ENCODE measurements at places on chromosomes 16 and 17.

DNA sequence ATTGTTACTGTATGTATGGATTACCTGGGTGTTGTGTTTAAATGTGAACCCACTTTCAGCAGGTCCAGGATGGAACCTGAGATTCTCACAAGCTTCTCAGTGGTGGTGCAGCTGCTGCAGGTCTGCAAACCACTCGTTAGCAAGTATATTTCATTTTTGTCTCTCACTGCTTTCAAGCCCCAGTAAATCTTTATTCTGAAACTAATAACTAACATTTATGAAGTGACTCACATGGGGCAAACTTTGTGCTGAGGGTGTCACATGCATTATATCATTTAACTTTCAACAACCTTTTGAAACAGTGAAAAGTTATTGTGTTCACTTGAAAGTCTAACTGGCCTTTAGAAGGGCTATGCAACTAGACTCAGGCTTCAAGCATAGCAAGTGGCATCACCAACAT lies 98.9 kb upstream of the DYNLRB2 start:
- DNase-seq: no peak

DNA sequence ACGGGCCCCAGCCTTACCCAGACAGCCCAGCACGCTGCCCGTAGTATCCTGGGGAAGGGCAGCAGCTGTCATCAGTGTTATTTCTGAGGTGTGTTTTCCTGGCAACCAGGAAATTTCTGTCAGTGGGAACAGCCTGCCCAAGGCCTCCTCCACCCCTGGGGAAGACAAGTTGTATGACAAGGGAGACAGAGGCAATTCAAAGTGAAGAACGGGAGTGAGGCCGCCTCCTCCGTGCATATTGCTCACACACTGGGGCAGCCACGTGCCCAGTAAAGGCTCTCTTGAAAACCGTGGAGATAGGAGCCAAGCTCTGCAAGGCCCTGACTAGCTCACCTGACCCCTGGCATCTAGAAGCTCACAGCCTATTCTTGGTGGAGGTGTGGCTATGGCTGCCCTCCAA lies 57.6 kb downstream of the RAI1 start:
- DNase-seq: no peak

DNA sequence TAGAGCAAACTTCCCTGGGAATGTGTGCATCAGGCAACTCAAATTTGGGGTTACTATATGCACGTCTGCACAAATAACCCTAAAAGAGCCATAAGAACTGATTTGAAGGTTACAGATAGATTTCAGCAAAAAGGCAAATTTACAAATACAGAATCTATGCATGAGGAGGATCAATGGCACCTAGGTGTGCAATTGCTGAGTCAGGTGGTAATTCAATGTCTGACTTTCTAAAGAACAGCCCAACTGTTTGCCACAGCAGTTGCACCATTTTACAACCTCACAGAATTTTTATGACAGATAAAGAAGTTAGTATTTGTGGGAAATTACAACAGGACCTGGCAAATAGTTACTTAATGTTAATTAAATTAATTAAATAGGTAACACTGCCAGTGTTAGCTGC lies 405.5 kb downstream of the TMEM114 start:
- DNase-seq: no peak

- no peak for DNase-seq
Observed at GRCh38 chr16:23907903-23908302, 72.1 kb downstream of the PRKCB start.

GRCh38 chr16:7209598-7209997 lies 123.0 kb upstream of the RBFOX1 start:
- DNase-seq: no peak

DNA sequence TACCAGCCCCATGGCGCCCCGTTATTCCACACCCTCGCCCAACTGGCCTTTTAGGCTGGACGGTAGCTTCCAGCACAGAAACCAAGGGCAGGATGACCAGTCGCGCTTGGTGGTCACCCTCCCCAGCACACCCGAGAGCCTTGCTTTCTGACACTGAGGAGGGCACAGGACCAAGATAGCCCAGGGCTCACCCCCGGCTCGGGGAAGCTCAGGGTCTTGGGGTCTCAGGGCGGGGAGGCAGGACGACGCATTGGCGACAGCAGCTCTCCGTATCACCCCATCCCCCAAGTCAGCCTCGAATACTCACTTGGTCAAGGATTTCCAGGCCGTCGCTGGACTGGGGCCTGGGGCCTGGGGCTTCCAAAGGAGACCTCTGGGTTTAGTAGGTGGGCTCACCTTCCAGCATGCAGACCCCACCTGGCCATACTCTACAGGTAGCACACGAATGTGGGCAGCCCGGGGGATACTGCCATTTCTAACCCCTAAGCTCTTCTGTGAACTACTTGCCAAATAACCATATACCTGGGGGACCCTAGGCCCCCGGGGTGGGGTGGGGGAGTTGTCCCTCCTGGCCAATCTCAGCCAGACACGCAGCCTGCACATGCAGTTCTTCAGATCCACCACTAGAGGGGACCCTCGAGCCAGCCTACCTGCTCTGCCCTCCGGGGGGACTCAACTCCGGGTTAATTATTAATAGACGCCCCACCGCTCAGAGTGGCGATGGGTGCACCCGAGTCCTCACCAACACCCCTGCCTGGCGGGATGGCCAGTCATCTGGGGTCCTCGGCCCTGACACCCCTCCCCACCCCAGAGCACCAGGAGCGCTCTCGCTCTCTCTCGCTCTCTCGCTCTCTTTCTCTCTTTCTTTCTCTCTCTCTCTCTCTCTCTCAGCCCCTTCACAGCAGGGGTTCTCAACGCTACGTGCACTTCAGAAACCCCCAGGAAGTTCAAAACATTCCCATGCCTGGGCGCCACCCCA lies 30.0 kb downstream of the TBC1D16 start:
- peak; percentile 71 for DNase-seq

GRCh38 chr17:4540687-4541327 lies 14.4 kb downstream of the MYBBP1A start:
- DNase-seq: no peak

DNA sequence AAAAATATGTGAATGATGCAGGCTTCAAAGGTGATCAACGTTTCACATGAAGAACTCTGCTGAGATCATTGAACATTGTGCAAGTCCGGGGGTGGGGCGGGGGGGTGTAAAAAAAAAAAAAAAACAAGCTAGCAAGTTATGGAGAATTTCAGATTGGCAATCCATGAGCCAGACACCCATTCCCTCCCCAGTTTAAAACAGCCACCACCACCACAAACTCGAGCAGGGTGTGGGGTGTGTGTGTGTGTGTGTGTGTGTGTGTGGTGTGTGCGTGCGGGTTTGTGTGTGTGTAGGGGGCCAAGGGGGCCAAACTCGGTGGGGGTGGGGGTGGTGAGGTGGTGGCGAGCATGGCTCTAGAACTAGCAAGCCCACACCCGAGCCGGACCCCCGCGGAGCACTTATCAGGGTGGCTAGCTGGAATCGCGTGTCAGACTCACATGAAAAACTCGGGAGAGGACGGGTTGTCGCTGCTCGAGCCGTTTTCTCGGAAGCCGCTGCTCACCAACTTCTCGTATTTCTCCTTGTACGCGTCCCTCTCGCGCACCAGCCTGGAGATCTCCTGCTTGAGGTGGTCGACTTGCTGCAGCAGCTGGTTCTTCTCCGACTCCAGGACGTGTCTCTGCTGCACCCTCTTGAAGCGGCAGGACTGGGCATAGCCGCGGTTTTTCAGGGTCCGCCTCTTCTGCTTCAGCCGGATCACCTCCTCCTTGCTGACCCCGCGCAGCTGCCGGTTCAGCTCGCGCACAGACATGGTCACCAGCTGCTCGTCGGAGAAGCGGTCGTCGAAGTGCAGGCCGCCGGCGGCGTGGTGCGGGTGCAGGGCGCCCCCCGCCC lies 2.0 kb downstream of the MAF start:
- peak; percentile 40 for DNase-seq

- no peak for DNase-seq
Observed at GRCh38 chr17:39927929-39928857, 661 bp downstream of the LRRC3C start.

DNA sequence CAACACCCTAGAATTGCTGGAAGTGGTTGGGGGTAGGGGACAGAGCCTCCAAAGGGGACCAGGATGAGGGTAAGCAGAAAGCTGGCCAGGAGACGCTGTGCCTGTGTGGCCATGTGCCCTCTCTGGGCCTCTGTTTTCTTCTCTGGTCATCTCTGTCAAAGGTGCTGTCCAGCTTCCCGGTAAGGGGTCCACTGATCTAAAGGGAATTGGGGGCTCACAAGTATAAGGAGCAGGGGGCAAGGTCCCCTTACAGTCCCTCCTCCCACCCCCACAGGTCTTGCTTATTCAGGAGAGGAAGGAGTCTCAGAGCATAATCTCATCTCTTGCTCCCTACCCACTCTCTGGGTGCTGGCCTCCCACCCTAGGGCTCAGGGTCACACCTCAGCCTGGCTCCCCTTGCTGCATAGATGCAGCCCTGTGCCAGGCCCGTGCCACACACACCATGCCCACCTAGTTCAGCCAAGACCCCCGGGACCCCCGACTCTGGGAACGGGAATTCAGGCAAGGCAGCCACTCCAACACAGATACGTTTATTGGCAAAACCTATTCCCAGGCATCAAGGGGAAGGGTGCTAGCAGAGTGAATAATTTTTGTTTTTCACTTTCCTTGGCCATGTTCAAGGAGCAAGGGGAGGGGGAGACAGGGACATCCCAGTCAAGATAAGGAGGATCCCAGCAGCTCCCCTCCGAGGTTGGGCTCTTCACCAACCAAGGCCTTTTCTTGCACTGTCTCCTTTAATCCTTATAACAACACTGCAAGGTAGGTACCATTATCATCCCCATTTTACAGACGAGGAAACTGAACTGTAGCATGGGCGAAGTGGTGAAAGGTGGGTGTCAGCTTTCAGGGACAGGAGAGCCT lies 19.8 kb downstream of the SLC4A1 start:
- no peak for DNase-seq

GRCh38 chr17:38349097-38349730 lies 2.4 kb upstream of the SOCS7 start:
- DNase-seq: peak; percentile 84

DNA sequence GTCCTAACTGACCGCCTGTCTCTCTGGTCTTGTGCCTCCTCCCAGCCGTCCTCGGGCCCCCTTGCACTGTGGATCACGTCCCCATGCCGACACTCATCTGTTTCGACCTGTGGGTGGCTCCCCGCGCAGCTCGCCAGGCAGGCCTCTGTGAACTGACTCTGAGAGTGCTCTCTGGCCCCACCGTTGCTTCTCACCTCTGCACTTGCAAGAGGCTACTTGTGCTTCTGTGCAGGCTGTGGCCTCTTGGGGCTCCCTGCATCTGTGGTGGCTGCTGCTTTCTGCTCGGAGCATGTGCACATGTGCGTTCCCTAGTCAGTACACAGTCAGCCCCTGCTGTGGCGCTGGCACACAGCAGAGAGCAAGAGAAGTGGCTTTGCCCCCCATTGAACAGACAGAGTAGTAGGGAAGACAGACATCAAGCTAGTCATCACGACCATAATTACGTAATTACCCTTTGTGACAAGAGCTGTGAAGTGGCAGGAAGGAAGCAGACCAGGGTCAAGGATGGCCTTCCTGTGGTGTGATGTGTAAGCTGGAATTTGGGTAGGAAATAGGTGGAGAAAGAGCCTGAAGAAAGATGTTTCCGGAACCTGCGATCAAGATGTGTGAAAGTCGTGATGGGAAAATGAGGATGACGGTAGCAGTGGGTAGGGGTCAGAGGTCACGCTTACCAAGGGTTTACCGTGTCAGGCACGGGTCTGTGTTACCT lies 256.0 kb upstream of the CACNG5 start:
- no peak for DNase-seq

DNA sequence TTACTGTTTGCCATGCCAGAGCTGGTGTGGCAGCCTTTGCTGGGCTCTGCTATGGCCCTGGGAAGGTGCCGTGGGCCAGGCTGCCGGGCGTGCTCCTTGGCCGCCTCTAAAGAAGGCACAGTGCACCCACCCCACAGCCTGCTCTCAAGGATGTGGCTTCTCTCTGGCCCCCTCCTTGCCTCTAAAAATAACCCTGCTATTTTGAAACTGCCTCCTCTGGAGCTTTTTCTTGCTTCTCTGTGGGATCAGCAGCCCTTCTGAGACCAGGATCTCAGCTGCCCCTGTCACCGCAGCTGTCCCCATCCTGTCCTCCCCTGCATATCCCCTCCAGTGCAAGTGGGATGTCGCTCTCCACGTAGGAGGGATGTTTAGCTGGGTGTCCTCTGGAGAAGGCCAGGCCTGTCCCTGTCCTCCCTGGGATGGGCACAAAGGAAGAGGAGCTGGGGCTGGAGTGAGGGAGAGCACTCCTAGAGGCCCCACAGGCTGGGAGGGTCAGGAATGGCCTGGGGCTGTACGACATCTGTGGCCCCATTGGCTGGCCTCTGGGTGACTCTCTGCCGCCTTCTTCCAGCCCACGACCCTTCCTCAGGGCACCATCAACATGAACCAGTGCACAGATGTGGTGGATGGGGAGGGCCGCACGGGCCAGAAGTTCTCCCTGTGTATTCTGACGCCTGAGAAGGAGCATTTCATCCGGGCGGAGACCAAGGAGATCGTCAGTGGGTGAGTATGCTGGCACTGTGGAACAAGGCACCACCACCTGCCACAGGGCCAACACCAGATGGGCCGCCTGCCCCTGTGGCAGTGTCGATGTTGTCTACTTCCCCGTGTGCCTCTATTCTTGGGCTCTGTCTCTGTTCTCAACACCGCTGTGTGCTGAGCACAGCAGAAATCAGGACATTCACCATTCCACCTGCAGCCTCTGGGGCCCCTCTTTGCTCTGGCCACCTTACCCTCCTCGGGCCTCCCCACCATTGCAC lies 79.7 kb downstream of the PLD6 start:
- no peak for DNase-seq
